ENCODE measurements at places on chromosomes 3 and 15.

- DNase-seq = no peak
Measured at GRCh38 chr15:32739522-32740063, 21.8 kb downstream of the GREM1 start.

DNA sequence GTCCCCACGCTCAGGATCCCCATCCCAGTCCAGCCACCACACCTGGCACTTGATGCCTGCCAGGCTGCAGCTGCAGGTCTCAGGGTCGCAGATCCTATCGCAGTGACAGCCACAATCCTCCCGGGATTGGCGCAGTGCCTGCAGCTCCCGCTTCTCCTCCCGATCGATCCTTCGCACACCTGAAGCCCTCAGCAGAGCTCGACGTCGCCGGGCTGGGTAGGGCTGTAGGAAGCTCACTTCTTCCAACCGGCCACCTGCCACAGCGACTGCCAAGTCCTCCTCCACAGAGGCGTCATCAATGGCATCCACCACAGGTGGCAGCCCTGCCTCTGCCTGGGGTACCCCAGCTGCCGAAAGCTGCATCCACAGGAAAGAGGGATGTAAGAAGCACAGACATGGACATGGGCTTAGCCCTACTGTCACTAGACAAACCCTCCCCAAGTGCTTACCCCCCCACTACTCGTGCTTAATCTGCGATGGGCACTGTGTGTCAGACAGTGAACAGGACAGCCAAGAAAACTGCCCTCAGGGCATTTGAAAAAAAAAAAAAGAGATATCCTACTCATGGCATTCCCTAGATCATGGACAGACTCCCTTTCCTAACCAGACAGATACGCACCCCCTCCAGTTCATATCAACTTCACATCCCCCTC lies 9.2 kb downstream of the CSRNP1 start:
- no peak for DNase-seq

DNA sequence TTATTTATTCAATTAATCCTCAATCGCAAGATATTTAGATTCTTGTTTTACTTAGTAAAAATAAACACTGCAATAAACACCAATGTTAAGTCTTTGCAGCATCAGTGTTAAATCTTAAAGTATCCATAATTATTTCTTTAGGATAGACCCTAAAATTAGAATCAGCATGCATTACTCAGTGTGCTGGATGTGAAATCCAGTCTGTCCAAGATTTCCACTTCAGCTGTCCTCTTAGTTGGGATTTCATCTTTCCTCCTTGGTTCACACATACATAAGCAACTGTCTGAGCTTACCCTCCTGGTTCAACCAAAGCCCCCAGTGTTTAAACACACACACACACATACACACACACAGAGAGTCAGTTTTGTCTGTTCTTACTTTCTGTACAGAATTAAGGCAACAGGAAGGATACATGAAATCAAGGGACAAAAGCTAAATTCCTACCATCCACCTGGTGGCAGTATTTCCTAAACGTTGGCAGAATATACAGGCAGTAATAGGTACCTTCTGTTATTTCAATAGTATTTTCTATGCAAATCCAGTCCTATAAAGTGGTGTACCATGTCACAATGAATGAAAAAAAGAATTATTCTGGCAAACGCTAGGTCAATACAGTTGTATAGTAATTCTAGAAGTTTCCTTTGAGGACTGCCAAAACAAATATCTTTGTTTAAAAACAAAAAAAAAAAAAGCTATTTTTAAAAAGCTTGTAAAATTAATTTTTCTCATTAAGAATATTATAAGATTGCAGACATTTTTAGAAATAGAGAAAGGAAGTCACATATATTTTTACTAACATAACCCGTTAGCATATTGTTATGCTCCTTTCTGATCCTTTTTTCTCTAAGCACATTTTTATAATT lies 27.3 kb upstream of the DMXL2 start:
- peak; percentile 61 for DNase-seq

DNA sequence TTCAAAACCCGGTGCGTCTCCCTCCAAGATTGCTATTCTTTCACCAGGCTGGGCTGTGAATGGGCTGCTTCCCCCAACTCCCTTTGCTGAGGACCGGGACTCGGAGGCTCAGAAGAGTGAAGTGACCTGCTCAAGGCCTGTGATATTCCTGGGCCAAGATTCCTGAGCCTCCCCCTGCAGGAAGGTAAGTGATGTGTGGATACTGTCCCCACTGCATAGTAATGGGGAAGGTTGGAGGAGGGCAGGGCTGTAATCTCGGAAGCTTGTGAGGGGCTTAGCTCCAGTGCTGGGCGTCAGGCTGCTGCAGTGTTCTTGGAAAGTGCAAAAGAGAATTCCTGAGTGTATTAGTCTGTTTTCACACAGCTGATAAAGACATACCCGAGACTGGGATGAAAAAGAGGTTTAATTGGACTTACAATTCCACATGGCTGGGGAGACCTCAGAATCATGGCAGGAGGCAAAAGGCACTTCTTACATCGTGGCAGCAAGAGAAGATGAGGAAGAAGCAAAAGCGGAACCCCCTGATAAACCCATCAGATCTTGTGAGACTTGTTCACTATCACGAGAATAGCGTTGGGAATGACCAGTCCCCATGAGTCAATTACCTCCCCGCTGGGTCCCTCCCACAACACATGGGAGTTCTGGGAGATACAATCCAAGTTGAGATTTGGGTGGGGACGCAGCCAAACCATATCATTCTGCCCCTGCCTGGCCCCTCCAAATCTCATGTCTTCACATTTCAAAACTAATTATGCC lies 67.6 kb downstream of the EFCAB12 start:
- DNase-seq = no peak

GRCh38 chr15:64694816-64695215 lies 80.6 kb downstream of the RBPMS2 start:
- DNase-seq = no peak

GRCh38 chr3:183106635-183107034 lies 7.3 kb upstream of the MCCC1 start:
- no peak for DNase-seq

DNA sequence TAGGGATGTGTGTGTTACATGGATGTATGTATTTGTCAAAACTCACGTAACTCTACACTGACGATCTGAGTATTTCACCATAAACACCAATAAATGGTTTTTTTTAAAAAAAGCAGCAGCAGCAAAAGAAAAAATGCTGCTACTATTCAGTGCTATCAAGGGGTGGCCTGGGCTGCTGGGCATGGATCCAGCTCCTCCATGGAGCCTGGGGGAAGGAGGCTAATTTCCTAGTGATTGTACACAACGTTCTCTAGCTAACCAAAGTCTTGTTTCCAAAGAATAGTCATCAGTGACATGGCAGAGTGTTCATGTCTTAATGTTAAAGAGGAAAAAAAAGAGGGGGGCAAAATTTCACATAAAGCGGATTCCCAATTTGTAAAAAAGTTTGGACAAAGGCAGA lies 29.0 kb downstream of the POMGNT2 start:
- no peak for DNase-seq
